ENCODE measurements at places on chromosomes 2 and 18. TPM values are rescaled to one million over a fixed set of nuclear protein-coding genes. Genes with fewer than 3 reads are reported as not detected.

CCT4 gene
- total RNA-seq = 89.6 TPM

C2orf80 gene
- not detected for total RNA-seq

AGAP1 gene
- total RNA-seq = 40.1 TPM

PSMA8 gene
- not detected for total RNA-seq

SAG gene
- 0.45 TPM for total RNA-seq

TAF1B gene
- 16.0 TPM for total RNA-seq

FEV gene
- total RNA-seq = 1.8 TPM

UGT1A8 gene
- not detected for total RNA-seq

CLIP4 gene
- 30.3 TPM for total RNA-seq

FBXO15 gene
- total RNA-seq = 7.8 TPM

ARHGAP28 gene
- 22.6 TPM for total RNA-seq

PSMD1 gene
- total RNA-seq = 73.1 TPM

CD302 gene
- total RNA-seq = 40.4 TPM

ATP5MC3 gene
- 133 TPM for total RNA-seq

SLC8A1 gene
- total RNA-seq = 28.2 TPM

KLF11 gene
- 4.3 TPM for total RNA-seq

SMYD1 gene
- 2.4 TPM for total RNA-seq

NOL4 gene
- total RNA-seq = 1.7 TPM

SCN2A gene
- total RNA-seq = 0.87 TPM

UGT1A9 gene
- total RNA-seq = not detected

PLEK gene
- 0.59 TPM for total RNA-seq

TMEM17 gene
- 2.6 TPM for total RNA-seq

BARD1 gene
- 8.4 TPM for total RNA-seq

Measured in prostate gland (tissue), 2 donors.